ENCODE measurements at places on chromosomes 6 and 20.

GRCh38 chr6:151147118-151147832 lies 92.5 kb upstream of the AKAP12 start:
- no peak for DNase-seq

DNA sequence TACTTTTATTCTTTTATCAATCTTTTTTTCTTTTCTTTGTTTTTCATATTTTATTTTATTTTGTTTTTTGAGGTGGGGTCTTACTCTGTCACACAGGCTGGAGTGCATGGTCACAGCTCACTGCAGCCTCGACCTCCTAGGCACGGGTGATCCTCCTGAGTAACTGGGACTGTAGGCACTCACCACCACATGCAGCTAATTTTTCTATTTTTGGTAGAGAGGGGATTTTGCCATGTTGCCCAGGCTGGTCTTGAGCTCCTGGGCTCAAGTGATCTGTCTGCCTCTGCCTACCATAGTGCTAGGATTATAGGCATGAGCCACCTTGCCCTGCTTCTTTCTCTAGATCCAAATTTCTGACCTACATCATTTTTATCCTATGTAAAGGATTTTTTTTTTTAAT lies 153.2 kb downstream of the CDKAL1 start:
- no peak for DNase-seq

DNA sequence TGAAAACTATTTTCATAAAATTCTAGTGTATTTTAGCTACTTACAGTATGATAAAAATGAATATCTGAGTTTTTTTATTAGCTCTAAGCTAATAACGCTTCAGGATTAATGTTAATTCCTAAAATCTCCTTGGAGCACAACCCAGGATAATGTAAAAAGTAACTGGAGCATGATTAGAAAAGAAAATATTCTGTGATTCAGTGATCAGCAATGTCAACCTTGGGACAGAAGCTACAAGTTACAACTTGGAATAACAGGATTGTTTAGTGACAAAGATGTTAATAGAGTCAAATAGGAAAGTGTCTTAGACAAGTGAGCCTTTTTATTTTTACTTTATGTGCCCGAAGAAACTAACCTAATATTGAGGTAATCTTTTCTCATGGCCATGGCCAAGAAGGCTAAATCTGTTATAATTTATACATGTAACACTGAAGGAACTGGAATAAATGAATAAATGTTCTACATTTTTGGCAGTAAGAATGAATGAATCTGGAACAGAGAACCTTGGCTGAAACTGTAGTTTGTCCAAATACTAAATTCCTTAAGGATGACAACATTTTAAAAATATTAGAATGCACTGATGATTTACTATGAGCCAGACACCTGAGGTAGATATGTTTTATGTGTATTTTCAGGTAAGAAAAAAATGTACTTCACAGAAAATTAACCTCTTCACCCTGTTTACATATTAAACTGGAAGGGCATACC lies 994.0 kb downstream of the GRIK2 start:
- no peak for DNase-seq

GRCh38 chr6:26104457-26105108 lies 17.4 kb downstream of the HFE start:
- DNase-seq: no peak

- DNase-seq: no peak
Measured at GRCh38 chr20:58523072-58523970, 8.1 kb upstream of the APCDD1L start.

DNA sequence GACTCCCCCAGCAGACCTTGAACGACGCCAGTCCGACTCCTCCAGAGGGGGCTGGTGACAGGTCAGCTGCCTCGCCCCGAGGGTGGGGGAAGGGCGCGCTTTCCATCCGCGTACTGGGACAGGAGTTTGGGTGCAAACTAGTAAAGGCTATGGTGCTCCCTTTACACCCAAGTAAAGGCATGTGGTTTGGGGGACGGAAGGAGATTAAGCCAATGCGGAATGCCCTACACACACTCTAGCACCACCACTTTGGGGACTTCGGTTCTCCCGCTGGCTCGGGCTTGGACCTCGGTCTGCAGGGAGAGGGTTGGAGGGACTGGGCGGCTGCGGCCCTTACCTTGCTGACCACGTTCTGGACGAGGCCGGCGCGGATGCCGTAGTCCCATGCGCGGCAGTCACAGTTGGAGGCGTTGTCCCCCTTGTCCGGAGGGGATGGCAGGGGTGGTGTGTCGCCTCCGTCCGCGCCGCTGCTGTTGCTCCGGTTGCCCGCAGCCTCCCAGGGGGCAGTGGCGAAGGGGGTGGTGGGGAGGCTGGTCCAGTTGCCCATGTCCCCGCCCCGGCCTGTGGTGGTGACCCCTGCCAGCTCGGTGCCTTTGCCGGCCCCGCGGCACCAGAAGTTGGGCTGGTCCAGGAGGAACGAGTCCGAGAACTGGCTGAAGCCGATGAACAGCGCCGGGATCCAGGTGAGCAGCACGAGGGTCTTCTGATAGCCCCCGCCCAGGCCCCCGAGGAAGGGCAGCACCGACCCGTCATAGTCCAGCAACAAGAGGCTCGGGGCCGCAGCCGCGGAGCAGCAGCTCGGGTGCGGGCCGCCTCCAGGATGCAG lies 1.1 kb downstream of the SLC22A23 start:
- DNase-seq: no peak

GRCh38 chr6:88725111-88725975 lies 238.1 kb downstream of the RNGTT start:
- no peak for DNase-seq

DNA sequence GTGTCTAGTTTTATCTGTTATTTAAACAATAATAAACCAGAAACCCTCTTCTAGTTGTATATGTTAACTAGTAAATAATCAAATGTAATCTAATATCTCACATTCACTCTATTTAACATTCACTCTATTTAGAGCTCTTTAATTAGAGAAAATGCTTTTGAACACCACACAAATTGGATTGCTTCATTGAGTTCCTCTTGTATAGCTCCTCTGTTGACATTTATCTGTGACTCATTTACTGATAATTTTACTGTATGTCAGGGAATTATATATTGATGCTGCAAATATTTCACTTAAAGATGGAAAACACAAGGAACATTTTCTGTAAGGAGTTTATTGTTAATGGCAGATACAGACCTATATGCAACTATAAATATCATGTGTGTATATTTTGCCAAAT lies 594.6 kb downstream of the COL12A1 start:
- DNase-seq: no peak

DNA sequence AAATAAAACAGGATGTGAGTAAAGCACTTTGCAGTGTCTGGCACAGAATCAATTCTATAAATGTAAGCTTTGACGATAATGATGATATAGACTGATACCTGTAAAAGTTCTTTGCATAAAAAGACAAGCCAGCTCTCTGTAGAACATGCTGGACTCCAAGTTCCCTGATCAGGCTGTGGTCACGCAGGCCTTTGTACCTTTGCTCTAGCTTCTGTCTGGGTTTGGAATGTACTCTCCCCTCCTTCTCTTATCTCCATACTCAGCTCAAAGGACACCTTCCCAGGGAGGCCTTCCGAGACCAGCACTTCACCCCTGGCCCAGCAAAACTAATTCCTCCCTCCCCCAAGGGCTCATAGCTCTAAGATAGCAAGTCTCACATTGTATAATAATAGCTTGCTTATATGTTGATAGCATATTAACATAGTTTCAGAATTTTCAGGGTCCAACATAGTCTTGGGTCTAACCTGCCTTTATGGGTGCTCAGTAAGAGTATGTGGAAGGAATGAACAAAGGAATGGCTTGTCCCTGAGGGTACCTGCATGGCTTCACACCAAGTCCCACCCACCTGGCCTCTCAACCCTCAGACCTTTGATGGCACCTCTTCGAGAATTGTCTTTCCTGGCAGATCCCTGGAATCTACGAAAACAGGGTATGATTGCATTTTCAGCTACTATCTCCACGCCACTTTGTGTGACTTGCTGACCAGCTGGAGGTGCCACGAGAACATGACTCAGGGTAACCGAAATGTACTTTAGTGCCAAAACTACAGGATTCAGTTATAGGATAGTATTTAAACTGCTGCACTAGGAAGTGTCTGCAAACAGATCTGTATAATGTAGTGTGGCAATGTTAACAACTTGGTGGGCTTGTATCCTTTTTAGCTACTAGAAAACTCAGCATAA lies 41.7 kb upstream of the PIM1 start:
- DNase-seq: no peak

GRCh38 chr20:46252352-46253091 lies 55.8 kb downstream of the CDH22 start:
- no peak for DNase-seq

Data from stimulated activated CD8-positive, alpha-beta memory T cell treated with anti-CD3 and anti-CD28 coated beads, Interleukin-4, amount 100 ng/mL, for 1 hour (primary cell).